CD8-positive, alpha-beta memory T cell (primary cell): ENCODE measurements at places on chromosomes 1 and 21. TPM values are rescaled to one million over a fixed set of nuclear protein-coding genes. Genes with fewer than 3 reads are reported as not detected.

DNAJC6 gene
- 5.6 TPM for total RNA-seq

DNA sequence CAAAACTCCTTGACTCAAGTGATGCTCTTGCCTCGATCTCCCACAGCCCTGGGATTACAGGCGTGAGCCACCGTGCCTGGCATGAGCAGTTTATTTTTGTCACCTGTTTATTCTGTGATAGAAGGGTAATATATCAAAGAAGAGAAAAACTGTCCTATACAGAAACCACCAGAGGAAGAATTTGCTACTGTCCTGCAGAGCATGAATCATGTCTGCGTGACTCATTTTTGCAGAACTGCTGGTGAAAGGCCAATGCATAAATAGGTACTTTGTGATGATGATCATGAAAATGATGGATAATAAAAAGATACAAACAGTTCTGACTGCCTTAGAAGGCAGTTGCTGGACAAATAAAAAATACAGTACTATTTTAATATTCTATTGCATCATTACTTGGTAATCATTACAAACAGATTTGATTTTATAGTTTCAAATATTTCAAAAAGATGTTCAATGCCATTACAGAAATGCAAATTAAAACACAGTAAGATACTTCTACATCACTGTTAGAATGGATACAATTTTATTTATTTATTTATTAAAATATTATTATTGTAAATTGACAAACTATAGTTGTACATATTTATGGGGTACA is 26.5 kb downstream of the RIPPLY3 start:
- no peaks in the 10 kb centered on the region for H3K36me3 ChIP-seq
- H3K27ac ChIP-seq: no peak overlapping the region
- no peak overlapping the region for H3K4me3 ChIP-seq
- DNase-seq: no peak

- DNase-seq: no peak
- H3K27ac ChIP-seq: no peak overlapping the region
- no peaks in the 10 kb centered on the region for H3K4me1 ChIP-seq
- no peaks in the 10 kb centered on the region for H3K27me3 ChIP-seq
Measured at GRCh38 chr21:38842079-38842478, 36.4 kb downstream of the ETS2 start.

DNA sequence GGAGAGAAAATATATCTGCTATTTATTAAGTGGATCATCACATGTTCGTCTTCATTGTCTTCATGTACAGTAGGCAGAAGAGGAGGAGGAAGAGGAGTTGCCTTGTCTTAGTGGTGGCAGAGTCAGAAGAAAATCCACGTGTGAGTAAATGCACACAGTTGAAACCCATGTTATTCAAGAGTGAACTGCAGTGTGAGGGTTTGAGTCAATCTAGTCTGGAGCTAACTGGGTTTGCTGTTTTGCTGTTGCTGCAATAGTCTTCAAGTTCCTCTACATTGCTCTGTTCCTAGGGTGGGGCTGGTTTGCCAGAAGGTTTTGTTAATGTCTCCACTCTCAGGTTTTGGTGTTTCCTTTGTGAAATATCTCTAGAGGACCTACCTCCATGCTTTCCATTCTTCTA is 3.1 kb upstream of the CD1A start:
- no peak for DNase-seq
- no peaks in the 10 kb centered on the region for H3K36me3 ChIP-seq
- H3K27ac ChIP-seq: no peak overlapping the region
- H3K27me3 ChIP-seq: no peaks in the 10 kb centered on the region
- no peak overlapping the region for H3K4me3 ChIP-seq
- H3K4me1 ChIP-seq: peaks cover 24% of the 10 kb centered on the region

DNA sequence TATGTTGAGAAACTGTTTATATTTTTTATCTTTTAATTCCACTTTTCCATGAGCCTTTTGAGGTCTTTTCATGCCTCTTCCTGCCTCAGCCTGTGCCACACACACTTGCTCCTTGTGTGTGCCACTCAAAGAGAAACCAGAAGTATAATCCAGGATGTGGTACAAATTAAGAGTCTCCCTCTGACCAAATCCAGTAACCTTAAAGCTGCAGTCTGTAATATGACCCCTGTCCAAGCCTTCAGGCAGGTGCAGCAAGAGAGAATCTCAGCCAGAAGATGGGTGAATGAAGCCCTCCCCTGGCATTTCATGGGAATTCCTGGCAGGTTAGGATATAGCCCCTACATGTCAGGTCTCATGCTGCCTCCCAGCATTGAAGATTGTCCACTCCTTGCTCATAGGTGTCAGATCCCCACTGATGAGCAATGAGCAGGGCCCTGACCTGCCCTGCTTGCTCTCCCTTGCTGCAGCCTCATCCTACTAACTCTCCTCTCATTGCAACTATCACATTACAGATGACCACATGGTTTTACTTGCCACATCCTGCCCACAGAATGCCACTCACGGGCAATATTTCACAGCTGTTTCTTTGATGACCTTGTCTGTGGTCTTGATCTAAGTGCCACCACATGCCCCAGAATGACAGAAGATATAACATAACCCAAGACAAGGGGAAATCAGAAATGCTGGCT is 169.3 kb downstream of the SEC16B start:
- H3K4me1 ChIP-seq: no peaks in the 10 kb centered on the region
- H3K27ac ChIP-seq: no peak overlapping the region
- no peaks in the 10 kb centered on the region for H3K27me3 ChIP-seq
- DNase-seq: no peak
